Globus pallidus (tissue), 1 donor: ENCODE measurements at places on chromosomes 3 and 15.

DNA sequence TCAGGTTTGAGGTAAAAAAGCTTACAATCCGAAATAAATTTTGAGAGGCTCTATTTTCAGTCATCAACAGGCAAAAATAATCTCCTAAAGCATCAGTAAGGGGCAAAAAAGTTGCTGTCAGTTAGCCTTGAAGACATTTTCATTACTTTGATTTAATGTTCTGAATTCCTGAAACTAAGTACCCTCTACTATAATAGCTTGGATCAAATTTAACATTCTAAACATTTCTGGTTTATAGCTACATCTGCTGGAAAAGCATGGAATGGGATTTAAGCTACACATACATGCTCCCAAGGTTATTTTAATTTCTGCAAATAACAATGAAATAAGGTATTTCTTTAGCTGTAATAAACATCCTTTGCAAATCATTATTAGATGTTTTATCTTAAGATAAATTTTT lies 245.4 kb downstream of the ULK4 start:
- DNase-seq: no peak

DNA sequence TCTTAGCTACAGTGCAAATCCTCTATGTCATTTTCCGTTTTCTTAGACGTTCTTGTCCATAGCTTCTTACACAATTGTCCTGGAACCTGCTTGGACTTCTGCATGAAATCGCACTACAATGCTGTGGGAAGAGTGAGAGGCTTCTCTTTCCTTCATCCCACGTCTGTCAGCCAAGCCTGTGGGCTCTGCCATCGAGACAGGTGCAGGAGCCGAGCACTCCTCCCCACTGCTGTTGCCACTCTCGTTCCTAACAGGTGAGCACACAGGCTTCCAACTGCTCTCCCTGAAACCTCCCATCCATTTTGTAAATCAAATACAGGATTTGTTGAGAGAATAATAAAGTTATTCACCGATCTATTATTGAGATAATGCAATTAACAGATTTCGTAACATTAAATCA lies 23.5 kb downstream of the ZXDC start:
- no peak for DNase-seq

GRCh38 chr3:53243785-53244184 lies 12.0 kb downstream of the TKT start:
- no peak for DNase-seq

DNA sequence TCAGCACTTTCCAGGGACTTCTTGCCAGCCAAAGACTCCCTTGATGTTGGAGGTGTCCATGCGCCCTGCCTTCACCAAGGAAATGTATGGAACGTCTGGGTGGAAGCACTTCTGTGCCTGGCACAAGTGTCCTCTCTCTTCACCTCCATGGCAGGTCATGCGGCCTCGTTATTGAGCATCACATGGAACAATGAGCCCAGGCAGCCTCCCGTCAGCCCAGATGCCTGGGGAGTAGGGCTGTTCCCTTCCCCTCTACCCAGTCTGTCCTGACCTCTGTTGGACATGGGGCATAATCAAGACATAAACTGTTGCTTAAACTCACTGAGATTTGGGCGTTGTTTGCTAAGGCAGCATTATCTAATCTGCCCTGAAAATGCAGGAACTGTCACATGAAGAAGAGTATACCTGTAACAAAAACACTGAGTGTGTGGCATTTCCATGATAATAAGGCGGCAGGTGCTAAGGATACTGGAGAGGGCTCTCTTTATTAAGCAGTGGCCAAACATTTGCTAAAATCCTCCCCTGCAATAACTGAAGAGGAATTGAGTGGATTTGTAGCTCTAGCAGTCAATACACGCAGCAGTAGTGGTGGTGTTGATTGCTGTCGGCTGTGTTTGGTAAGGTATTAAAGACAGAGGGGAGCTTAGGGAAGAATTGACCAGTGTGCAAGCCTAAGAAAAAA lies 338.2 kb upstream of the ATP10A start:
- DNase-seq: no peak

DNA sequence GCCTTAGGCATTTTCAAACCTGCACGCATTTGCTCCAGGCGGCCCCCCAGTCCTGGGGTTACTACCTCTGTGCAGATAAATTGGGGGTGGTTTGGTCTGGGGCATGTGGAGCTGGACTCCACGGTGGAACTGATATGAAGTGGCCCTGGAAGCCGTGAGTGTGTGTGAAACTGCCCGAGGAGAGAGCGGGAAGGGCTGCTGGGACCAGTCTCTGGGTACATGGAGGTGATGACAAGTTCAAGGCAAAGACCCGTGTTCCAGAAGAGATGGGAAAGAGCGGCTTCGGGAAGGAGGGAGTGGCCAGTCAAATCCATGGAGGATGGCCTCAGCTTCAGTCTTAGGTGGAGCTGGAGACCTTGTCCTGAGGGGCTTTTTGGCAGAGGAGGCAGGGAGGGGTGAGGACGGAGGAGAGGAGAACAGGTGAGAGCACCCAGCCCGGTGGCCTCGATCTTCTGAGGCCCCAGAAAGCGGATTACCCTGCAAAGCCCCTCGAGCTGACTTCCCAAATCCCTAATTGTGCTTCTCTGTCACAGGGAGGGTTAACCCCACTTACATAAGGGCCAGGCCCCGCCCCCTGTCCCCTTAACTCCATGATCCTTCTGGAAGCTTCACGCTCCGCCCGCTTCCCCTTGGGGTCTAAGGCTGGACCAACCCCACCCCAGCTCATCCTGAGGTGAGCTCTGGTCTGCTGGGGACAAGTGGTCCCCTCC lies 1.9 kb upstream of the NR2E3 start:
- DNase-seq: no peak

DNA sequence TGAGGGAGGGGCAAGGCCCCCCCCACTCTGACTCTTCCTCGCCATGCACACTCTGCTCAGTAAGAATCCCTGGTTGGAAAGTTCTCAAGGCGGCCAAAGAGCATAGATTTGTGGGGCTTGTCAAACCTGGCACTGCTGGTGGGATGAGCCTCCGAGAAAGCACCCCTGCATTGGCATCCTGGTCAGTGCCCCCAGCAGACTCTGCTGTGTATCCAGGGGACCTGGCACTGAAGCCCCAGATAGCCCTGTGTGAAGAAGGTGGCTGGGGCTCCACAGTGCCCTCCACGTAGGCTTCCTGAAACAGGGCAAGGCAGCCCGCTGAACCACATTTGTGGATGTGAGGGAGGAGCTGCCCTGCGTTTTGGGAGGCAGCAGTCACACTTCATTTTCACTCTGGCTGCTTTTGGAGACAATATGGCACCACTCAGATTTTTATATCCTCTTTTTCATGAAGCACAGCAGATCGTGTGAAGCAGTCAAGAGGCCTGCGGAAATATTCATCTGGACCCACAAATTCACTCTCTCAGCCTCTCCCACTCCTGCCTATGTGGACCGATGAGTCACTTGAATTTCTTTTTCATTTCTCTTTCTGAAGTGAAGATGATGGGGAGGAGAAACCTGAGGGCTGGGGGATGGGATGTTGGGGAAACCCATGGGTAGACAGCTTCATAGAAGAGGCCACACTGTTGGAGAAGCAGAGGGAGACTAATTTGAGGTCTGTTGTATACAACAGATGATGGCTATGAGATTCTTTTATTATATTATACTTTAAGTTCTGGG lies 88.7 kb upstream of the BCL6 start:
- no peak for DNase-seq

GRCh38 chr3:105529456-105529855 lies 162.7 kb downstream of the ALCAM start:
- DNase-seq: no peak

- DNase-seq: no peak
These were observed 30.0 kb upstream of the CHD2 start for GRCh38 chr15:92870010-92870591.

- no peak for DNase-seq
These were observed 59.4 kb downstream of the MCTP2 start for GRCh38 chr15:94290730-94291129.

DNA sequence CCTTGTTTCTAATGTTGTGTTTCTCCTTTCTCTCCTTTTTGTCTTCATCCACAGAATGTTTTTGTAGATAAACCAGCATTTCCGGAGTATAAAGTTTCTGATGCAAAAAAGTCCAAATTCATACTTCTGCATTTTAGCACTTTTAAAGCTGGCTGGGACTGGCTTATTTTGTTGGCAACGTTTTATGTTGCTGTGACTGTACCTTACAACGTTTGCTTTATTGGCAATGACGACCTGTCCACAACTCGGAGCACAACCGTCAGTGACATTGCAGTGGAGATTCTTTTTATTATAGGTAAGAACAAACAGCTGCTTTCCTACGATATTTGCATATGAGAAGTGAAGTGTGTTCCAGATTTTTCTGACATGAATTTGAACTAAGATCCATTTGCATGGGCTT lies 199.4 kb downstream of the KCNH8 start:
- no peak for DNase-seq

DNA sequence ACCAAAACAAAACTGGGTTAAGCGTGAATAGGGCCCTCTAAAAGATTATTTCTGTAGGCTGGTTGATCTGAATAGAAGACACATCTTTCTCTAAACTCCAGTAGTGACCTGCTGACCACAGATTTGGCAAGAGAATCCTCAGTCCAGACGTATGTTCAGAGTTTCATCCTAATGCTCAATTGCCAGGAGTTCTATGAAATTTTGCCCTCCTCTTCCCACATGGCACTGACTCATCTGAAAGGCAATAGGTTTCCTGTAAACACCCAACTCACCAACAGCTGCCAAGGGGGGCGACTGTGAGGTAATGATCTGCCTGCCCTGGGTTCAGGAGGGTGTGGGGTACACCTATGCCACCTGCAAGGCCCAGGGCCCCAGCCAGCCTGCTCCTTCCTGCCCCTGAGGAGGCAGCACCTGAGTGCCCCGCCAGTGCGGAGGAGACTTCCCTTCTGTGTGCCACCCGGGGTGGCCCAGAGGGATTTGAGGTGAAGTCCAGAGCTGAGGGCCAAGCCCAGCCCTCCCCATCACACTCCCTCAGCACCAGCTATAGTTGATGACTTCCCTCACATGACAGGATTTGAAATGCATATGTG lies 8.4 kb upstream of the PLA2G4D start:
- no peak for DNase-seq

DNA sequence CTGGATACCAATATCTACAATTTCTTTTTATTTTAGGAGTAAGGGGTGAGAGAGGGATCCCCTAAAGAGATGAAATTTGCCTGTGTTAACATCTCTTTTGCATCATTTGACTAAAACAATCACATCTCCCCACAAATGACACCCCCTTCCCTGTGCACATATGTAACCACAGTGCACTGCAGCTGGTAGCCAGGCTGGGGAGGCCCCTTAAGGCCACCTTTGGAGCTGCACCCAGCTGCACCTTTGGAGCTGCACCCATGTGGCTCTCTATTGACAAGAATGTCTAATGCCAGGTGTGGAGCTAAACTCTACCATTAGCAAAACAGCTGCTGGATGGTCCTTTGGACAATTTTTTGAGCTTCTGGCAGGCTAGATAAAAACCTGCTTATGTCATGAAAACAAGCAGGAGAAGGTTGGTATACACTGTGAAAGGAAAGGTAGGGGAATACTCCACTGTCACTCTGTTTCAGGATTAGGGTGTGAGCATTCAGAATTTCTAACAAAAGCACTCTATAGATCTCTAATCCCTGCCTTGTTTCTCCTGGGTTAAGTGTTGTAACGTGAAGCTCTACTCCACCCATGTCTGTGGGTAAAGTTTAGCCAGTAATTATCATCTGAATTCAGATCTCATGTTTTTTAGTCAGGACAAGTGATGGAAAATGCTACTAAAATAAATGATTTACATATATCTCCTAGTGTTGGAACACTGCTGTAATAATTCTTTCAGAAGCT lies 52.1 kb downstream of the TFG start:
- DNase-seq: no peak

GRCh38 chr3:175153595-175153994 lies 294.5 kb downstream of the NAALADL2 start:
- no peak for DNase-seq

GRCh38 chr3:137106612-137107240 lies 148.9 kb downstream of the IL20RB start:
- no peak for DNase-seq

DNA sequence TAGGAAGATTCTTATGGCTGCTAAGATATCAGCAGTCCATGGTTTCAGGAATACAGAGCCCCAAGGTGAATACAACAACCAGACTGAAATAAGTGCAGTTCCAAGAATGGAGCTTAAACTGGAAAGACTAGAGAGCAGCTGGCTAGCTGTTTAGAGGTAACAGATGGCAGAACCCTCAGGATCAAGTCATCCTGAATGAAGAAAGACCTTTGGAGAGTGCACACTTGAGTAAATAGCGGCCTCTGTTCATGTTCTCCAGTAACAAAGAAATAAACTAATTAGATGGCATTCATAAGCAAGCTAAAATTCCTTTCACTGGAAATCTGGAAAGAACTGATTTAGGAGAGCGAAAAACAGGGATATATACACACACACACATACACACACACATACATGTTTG lies 968.4 kb downstream of the FHIT start:
- no peak for DNase-seq

- DNase-seq: no peak
These were observed 101.7 kb downstream of the SMAD6 start for GRCh38 chr15:66803749-66804148.

- DNase-seq: no peak
These were observed 22.5 kb downstream of the MAP2K5 start for GRCh38 chr15:67564968-67565345.

- DNase-seq: no peak
These were observed 335.1 kb upstream of the CNTN6 start for GRCh38 chr3:757711-758110.

GRCh38 chr15:69897061-69897460 lies 200.7 kb downstream of the TLE3 start:
- DNase-seq: no peak

DNA sequence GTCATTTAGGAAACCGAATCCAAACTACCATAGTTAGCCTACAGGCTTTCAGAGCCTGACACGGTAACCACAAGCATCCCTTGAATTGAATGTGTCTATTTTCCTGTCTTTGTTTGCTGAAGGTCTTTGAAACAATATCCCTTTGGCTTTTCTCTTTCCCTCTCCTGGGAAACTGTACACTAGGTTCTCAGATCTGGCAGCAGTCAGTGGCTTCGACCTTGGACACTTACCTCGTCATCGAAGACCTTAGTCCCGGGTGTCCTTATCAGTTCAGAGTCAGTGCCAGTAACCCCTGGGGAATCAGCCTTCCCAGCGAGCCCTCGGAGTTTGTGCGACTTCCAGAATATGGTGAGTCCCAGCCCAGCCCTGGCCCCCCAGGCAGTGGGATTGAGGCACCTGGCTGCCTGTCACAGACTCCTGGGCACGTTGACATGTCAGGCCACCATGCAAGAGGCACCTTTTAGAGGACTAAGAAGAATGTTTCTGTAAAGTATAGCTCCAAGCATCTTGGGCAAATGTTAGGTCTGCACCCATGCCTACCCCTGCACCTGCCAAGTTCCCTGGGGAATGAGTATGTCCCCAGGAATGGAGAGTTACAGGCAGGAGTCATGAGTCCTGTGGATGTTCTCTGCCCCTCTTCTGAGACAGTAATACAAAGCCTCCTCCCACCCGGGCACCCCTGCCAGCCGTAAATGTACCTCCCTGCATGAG lies 30.4 kb upstream of the UMPS start:
- no peak for DNase-seq
